ENCODE measurements at places on chromosomes 6 and 20.

GRCh38 chr20:56953048-56953586 is 313.3 kb downstream of the BMP7 start:
- no peak for DNase-seq

- DNase-seq, result no peak
These were observed 401 bp upstream of the PHF3 start for GRCh38 chr6:63635215-63635587.

DNA sequence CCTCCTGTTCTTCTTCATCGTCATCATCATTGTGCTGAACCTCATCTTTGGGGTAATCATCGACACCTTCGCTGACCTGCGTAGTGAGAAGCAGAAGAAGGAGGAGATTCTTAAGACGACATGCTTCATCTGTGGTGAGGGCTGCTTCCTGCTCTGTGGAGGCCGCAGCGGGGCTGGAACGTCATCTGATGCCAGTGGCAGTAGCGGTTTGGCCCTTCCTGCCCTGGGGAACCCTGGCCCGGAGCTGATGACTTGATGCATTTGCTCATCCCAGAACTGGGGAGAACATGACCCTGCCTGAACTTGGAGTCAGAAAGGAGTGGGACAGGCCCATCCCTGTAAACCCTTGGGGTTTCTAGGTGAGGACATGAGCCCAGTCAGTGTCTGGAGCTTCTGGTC is 18.7 kb downstream of the UQCC2 start:
- no peak for DNase-seq

GRCh38 chr6:36339146-36339545 is 2.5 kb upstream of the BNIP5 start:
- no peak for DNase-seq

- DNase-seq, result no peak
These were observed 1.8 kb upstream of the PXDC1 start for GRCh38 chr6:3753228-3753835.

GRCh38 chr20:64035066-64035932 is 683 bp upstream of the C20orf204 start:
- no peak for DNase-seq

All from nucleus accumbens (tissue), 56 donors.